ENCODE measurements at places on chromosomes 6 and 20. TPM values are rescaled to one million over a fixed set of nuclear protein-coding genes. Genes with fewer than 3 reads are reported as not detected.

DNA sequence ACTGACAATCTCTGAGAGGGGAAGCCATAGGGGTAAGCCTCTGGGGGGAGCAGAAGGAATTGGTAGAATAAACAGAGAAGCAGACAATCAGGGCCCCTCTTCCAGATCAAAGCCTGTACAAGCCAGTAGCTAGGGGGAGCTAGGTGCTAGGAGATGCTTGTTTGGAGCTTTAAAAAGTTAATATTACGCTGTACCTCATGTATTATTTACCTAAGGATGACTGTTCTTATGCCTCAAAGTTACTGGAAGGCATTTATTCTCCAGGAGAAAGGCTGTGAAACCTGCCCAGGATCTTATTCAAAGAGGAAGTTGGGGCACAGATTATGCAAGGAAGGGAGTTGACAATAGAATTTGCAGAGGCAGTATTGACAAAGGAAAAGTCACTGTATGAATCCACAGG lies 111.8 kb upstream of the SLC35F1 start:
- DNase-seq, result no peak

- DNase-seq, result no peak
These were observed 63.5 kb upstream of the FAM8A1 start for GRCh38 chr6:17536586-17536985.

DNA sequence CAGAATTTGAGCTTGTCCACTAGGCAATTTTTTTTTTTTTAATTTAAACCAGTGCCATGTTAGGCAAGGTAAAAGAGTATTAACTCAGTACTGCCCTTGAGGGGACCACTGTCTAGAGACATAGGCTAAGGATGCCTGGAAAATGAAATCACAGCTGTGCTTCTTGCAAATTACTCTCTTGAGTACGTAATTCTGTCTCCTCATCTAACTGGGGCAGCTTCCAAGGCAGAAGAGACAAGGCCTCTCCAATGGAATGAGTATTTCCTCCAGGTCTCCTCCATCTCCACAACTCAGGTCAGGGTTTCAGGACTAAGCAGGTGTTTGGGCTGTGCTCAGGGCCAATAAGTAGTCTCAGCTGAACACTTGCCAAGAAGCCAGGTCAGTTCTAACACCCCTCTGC lies 33.8 kb upstream of the MRPS10 start:
- DNase-seq, result no peak

- no peak for DNase-seq
These were observed 19.0 kb upstream of the MLN start for GRCh38 chr6:33822575-33823395.

GRCh38 chr6:107642861-107643328 lies 153.0 kb downstream of the SOBP start:
- DNase-seq, result no peak

- DNase-seq, result no peak
These were observed 36.6 kb downstream of the CITED2 start for GRCh38 chr6:139337830-139338229.

DNA sequence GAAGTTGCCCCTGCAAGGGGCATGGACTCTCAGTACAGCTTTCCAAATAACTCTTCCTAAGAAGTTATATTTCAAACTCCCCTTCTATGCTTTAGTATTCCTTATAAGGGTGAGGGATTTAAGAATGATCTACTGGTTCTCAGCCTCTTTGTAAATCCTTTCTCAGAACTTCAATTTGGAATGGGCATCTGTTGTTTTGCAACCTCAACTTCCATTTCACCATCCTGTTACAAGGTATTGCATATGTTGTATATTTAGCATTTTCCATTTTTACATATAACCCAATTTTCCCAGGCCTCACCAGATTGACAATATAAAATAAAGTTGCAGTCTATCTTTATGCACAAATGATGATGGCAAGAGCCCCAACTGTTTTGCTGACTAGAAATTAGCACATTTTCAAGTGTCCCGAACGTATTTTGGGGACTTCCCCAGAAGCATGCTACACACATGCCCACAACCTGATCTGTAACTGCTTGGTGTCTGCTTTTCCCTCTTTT lies 154.9 kb upstream of the CARMIL1 start:
- no peak for DNase-seq

DNA sequence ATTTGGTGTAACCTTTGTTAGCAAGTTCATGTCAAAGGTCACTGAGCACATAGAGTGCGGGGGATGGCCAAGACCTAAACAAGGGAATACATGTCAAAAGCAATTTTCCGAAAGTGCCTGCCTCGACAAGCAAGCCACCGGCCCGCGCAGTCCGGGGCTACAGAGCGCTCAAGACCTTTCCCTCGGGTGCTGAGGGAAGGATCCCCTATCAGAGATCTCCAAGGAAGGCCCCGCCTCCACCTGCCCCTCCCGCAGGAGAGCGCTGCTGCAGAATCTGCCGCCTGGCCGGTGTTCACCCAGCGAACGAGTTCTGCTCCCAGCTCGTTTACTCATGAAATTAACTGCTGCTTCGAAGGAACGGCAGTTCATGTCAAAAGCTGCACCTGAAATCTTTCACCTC lies 252.7 kb downstream of the BMP7 start:
- DNase-seq, result no peak

The NOX3 gene
- total RNA-seq, result not detected

The UTRN gene
- total RNA-seq, result 144 TPM

- DNase-seq, result no peak
These were observed 193.3 kb downstream of the SASH1 start for GRCh38 chr6:148535976-148536375.

DNA sequence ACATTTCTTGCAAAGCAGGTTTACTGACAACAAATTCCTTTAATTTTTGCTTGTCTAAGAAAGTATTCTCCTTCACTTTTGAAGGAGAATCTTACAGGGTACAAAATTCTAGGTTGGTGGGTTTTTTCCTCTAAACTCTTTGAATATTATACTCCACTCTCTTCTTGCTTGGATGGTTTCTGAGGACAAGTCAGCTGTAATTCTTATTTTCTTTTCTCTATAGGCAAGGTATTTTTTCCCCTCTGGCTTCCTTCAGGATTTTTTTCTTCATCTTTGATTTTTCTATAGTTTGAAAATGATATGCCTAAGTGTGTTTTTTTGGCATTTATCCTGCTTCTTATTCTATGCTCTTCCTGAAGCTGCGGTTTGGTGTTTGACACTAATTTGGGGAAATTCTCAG lies 112.5 kb upstream of the HIVEP1 start:
- no peak for DNase-seq

The CTAGE9 gene
- total RNA-seq, result not detected

The TMC2 gene
- not detected for total RNA-seq

The ZNF334 gene
- 3.7 TPM for total RNA-seq

GRCh38 chr6:20540683-20541082 lies 6.4 kb downstream of the CDKAL1 start:
- no peak for DNase-seq
